ENCODE measurements at places on chromosomes 4 and X.

GRCh38 chr4:948936-949300, 16.7 kb downstream of the TMEM175 start:
- no peak for DNase-seq

DNA sequence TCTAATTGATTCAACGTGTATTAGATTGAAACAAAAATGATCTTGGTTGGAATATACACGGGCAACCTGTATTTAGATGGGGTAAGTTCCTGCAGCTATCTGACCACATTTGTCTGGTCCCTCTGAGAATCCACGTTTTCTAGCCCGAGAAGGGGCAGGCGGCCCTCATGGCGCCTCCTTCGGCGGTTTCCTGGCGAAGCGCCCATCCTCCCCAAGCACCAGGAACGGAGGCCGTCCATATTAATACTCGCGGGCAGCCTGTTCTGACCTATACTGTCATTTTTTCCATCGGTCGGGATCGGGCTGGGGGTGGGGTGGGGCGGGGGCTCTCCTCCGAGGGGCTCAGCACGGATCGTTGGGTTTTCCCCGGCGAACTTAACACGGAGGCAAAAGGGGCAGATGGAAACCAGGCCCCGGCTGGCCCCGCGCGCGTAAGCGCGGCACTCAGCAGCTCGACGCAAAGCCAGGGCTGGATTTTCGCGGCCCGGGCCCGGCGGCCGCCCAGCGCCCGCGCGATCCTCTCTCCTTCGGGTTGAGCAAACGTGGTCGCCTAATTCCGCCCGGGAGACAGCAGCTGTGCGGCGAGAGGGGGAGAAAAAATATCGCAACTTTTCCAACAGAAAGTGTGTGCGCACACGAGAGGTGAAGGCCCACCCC, 77.2 kb upstream of the BCOR start:
- DNase-seq = no peak

DNA sequence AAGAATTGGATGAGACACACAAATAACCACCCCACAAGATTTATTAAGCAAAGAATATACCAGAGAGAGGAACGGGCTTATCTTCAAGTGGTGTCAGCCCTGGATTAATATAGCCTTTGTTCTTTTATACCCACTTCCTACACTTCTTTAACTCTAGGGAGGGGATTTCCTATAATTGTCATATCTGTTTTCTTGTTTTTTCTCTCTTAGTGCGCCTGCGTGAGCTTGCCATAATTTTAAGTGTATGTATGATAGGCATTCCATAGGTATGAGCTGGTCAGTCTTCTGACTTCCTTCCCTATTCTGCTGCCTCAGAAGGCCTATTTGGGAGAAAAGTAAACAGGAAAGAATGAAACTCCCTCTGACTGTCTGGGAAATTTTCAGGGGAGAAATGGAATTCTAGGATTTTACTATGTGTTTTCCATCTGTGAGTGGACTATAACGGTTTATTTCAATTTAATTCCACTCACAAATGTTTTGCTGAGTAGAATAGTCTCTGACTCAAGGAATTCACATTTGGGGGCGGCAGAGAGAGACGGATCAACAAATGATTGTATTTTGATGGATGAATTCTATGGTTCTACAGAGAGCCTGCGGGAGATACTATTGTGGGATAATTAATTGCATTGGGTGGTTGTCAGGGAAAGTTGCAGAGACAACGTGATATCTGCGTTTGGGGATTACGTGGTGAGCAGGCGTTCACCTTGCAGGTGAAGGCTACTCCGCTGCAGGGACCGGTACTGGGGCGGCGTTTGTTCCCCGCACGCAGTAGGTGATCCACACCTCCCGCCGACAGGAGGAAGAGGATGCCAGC, 626 bp upstream of the CEP135 start:
- peak; percentile 71 for DNase-seq

DNA sequence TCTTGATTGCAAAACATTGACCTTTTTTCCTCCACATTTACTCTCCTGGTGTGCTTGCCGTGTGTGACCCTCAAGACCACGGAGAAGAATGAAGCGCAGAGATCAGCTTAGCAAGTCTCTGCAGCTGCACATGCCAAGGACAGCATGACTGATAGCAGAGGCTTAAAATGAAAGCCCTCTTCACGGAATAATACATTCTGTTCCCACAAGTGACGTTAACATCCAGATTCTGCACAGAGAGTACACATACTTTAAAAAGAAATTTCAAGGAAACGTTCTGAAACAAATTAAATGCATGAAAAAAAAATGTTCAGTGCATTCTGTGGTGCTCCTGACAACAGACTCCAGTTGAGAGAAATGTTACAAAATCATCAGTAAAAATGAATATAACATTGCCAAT, 60.9 kb downstream of the SLC7A11 start:
- no peak for DNase-seq

GRCh38 chr4:1759818-1760223, 33.3 kb upstream of the FGFR3 start:
- no peak for DNase-seq

DNA sequence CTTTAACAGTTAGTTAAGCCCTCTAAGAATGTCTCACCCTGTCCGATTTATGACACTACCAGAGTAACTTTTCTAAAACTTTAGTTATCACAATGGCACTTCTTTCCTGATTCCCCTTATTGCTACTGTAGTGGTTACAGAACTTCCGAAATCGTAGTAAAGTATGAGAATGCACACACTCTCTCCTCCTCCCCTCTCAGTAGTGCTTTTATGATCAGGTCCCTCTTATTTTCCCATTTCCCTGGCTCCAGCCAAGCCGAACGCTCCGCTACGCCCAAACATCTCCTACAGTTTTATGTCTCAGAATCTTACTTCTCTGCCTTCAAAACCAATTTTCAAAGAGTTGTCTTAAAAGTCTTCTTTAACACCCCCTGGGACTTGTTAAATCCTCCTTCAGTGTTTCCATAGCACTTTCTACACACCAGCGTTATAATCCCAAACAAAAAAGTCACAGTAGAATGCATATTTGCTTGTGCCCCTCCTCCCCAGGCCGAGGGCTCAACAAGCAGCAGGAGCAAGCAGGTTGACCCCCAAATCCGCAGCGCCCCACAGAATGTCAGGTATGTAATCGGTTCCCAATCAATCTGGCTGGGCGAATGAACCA, 671 bp downstream of the HPF1 start:
- peak; percentile 21 for DNase-seq

- DNase-seq = no peak
Measured at GRCh38 chr4:70619288-70619687, 9.3 kb upstream of the ENAM start.

GRCh38 chrX:130118441-130119311, 8.4 kb upstream of the ELF4 start:
- DNase-seq = no peak

DNA sequence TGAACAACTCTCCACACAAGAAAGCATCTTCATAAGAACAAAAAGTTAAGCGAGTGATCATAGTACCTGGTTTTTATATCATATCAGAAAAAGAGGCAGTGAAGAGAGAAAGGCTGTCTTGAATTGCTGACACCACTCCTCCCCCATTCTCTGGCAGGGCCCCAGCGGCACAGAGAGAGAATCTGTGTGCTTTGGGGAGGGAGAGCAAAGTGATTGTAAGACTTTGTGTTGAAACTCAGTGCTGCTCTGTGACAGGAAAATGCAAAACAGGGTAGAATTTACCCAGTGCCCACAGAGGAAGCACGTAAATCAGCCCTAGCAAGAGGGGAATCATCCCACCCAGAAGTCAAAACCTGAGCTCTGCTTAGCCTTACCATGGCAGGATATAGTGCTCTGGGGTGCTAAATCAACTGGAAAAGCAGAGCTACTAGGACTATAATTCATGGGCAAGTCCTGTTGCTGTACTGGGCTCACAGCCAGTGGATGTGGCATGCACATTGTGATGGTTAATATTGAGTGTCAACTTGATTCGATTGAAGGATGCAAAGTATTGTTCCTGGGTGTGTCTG, 174.6 kb downstream of the PRR32 start:
- no peak for DNase-seq

GRCh38 chr4:141109983-141110382, 23.3 kb downstream of the RNF150 start:
- no peak for DNase-seq

GRCh38 chr4:128168701-128169100, 107.6 kb downstream of the LARP1B start:
- no peak for DNase-seq

DNA sequence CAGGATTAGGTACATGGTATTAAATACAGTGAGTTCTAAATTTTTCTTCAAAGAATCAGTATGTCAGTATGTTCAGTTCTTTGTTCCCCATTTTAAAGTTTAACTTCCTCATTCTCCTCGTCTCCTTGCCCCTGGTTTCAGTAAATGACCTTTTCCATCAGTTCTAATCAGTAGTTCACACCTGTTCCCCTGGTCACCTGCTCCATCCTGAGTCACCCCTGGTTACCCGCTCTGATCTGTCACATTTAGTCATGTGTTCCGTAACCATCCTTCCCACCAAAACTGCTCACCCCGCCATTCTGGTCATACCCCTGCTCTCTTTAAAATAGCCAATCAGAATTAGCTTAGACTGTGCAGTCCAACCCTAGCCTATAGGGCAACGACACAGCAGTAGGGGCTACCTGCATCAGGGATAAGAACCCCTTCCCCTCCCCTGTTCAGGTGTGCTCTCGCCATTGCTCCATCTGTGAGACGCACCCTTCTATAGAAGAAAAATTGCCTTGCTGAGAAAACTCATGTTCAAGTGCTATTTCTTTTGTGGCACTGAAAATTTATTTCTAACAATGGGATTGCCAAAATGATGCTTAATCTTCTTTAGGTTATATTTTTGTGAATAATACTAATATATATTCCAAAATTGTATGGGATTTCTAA, 181.3 kb downstream of the OR13H1 start:
- no peak for DNase-seq

DNA sequence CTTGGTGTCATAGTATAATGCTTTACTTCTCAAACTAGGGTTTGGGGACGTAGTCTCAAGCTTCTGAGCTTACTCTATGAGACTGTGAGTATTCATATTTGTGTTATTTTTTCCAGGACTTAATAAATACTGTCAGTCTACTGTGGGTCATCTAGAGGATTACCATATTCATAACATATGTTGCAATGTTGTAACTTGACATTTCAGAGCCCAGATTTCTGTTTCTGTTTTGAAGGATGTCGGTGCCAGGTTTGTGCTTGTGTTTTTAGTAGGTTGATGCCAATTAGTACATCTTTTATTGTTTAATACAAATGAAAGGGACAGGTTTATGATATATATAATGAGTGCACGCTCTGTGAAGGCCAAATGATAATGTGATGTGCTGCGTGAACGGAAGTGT, 69.6 kb downstream of the SPANXN4 start:
- DNase-seq = no peak

Measured in T-helper 1 cell (primary cell).